NCI-H2081 treated with DMSO at 0.1 percent for 48 hours (cell line): ENCODE measurements at places on chromosomes 12 and 14.

- DNase-seq = no peak
Measured at GRCh38 chr12:45435945-45436710, 220.2 kb downstream of the ANO6 start.

- DNase-seq = no peak
Measured at GRCh38 chr12:39610436-39611025, 9.1 kb downstream of the ABCD2 start.

- DNase-seq = no peak
Measured at GRCh38 chr12:112179916-112180315, 54.6 kb downstream of the TRAFD1 start.

DNA sequence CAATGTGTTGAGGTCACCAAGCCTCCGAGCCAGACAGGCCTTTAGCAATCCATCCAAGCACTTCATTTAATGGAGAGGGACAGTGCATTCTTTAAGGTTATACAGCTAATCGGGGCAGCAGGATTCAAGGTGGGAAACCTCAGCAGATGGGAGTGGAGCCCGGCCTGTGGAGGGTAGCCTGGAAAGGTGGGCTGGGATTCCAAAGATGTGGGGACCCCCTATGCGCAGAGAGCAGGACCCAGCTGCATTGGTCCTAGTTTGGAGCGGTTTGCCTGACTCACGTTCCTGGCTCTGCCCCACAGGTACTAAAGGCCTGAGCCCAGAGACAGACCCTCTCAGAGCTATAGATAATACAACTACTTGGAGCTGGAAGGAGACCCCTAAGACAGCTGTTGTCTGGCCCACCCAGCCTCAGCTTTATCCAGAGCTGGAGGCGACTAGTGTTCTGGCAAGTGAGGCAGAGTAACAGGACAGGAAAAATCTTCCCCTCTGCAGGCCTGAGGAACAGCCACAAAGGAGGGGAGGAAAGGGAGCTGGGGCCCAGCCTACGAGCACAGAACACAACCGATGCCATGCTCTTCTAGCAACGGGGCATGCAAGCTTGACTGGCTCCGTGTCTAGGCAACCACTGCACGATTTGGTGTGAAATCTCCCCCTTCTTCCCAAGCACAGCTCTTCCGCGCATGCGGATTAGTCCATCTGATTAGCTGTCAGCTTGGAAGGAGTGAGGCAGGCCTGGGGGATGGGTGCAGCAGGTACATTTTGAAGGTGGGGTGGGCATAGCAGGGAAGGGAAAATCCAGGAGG is 1.1 kb upstream of the MYH7 start:
- DNase-seq = no peak

GRCh38 chr12:125300249-125300648 is 235.0 kb downstream of the AACS start:
- DNase-seq = no peak

- DNase-seq = no peak
Measured at GRCh38 chr12:42770261-42770660, 180.7 kb upstream of the PRICKLE1 start.

DNA sequence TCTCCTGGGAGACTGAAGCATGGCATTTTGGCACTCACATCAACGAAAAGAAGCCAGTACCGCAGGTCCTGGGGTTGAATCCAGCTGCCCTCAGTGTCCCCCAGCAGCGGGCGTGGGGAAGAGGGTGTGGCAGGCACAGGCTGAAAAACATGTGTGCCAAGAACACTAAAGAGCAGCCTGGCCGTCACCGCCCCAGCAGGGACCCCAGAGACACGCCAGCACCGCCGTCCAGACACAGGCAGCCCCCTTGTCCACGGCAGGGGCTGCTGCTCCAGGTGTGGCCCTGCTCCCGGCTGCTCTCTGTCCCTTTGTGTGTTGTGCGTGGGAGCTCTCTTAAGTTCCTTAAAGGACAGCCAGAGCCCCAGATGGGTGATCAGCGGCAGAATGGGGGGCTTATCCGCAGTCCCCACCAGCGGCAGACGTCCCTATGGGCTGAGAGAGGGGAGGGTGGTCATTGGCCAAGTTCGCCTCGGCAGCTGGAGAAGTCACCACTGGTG is 556 bp downstream of the PHETA1 start:
- DNase-seq = no peak

- DNase-seq = no peak
Measured at GRCh38 chr12:2833327-2833726, 1.5 kb downstream of the NRIP2 start.

GRCh38 chr12:9345171-9345570 is 137.0 kb upstream of the PZP start:
- no peak for DNase-seq

DNA sequence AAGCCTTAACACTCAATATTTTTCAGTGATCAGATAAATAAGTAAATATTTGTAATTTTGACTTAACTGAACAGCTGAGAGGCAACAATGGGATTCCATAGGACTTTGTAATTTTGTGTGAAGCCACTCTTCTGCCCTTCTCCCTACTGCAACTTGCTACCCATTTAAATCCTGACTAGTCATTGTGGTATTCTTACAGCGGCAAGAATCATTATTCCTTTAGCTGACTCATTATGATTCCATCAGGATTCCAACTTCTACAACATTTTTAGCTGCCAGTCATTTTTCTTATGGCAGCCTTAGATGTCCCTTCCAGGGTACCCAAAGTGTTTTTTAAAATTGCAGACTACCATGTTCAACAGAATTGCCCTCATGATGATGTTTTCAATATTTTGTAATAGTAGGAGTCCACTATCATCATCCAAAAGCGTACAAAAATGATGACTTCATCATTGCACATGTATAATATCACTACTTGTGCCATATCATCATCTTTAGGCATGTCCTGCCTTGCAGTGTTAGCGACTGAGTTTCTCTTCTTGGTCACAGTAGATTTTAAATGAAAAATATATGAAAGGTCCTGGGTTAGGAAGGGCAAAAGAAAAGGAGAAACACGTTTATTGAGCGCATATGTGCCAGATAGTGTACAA is 5.1 kb upstream of the MAGOHB start:
- no peak for DNase-seq

DNA sequence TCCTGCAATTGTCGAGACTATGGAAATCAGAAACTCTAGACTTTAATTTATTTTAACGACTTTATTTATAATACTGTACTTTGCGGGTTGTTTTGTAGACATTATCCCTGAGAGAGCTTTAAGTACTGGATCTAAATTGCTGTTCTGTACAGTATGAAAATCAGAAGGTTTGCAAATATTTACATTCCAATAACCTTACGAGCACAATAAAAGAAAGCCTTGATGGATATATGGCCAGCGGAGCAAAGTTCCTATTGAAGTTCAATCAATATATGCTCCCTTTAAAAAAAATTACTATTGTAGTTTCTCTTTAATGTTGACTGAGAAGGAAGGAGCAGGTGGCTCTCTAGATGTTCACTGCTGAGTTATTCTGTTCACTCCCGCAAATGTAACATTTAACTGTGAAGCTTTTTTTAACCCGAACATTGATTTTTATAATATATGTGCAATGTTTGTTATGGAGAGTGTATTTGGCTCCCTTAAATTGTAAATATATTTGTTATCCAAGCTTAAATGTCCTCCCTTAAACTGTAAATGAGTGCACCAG is 235.3 kb downstream of the PLCZ1 start:
- peak; percentile 99 for DNase-seq

DNA sequence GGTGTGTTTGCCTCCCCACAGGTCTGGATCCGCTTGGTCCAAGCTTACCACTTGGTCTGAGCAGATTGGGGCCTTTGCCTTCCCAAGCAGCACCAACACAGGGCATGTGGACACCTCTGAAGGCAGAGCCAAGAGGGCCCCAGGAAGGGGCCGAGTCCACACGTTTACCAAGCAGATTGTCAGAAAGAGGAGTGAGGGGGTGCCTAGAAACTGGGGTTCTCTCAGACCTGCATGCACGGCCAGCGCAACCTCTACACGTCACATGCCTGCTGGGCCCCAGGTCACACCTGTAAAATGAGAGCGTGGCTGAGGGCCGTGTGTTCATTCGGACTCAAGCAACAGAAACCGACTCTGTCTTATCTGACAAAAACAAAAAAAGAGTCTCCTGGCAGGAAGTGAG is 96.9 kb downstream of the PAPOLA start:
- no peak for DNase-seq

DNA sequence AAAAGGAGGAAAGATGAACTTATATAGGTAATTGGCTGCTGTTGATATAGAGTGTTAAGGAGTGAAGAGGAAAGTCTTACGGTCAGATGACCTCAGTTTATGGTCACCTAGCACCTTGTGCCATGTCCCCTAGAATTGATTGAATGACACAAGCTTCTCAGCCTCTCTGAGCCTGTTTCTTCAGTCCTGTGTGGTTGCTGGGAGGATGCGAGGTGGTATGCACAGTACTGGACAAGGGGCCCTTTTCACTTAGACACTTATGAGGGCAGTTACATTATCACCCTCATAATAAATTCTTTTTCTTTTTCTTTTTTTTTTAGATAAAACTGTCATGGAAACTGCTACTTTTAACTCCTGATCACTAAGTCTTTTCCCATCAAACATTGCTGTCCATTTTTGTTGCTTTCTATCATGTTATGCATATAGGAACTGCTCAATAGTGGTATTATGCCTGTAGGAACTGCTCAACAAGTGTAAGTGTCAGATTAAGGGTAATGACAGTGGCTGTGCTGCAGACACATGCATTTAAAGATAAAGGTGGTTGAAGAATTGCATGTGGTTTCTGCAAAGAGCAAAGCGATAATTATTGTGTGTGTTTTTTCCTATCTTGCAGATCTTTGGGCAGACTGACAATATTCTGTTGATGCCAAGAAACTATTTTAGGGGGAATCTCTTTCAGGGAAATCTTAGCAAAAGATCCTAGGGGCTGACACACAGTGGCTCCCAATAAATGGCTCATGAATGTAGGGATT is 11.6 kb downstream of the ANO6 start:
- DNase-seq = no peak

- no peak for DNase-seq
Measured at GRCh38 chr14:94816113-94816512, 46.2 kb upstream of the GSC start.

DNA sequence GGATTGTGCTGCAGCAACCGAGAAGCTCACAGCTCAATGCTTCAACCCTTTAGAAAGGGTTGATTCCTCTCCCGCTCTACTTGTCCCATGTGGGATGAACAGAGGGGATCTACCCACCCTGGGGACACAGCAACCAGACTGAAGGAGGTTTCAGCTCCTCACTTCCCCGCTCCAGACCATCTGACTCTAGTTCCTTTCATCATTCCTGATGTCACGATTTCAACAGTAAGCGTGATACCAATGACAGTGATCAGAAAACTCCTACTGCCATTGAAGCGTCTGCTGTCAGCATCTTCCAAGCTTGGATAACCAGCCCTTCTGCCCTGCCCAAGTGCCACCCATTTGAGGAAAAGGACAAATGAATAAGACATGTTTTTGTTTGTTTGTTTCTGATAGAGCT is 14.3 kb downstream of the SERPINA1 start:
- DNase-seq = no peak

GRCh38 chr12:106425061-106425702 is 67.6 kb downstream of the POLR3B start:
- DNase-seq = no peak

DNA sequence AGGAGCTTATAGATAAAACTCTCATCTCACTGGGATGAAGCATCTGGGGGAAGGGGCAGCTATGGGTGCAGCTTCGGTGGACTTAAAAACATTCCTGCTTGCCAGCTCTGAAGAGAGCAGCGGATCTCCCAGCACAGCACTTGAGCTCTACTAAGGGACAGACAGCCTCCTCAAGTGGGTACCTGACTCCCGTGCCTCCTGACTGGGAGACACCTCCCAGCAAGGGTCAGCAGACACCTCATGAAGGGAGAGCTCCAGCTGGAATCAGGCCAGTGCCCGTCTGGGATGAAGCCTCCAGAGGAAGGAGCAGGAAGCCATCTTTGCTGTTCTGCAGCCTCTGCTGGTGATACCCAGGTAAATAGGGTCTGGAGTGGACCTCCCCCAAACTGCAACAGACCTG is 345.2 kb upstream of the SYT1 start:
- DNase-seq = no peak

DNA sequence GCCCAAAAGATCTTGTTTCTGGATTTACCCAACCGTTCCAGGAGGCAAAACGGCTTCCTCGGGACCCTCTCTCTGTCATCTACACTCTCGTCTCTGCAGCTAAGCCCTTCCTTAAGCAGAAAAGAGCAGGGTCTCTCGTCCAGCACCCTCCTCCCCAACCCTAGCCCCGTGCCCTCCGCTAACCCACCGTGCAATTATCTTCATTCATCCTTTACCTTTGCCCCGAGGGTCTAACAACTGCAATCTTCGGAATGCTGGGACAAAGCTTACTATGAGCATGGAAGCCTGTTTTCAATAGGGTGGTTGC is 276 bp upstream of the BMAL2 start:
- DNase-seq = no peak

- DNase-seq = no peak
Measured at GRCh38 chr14:44914849-44915248, 46.9 kb downstream of the KLHL28 start.

DNA sequence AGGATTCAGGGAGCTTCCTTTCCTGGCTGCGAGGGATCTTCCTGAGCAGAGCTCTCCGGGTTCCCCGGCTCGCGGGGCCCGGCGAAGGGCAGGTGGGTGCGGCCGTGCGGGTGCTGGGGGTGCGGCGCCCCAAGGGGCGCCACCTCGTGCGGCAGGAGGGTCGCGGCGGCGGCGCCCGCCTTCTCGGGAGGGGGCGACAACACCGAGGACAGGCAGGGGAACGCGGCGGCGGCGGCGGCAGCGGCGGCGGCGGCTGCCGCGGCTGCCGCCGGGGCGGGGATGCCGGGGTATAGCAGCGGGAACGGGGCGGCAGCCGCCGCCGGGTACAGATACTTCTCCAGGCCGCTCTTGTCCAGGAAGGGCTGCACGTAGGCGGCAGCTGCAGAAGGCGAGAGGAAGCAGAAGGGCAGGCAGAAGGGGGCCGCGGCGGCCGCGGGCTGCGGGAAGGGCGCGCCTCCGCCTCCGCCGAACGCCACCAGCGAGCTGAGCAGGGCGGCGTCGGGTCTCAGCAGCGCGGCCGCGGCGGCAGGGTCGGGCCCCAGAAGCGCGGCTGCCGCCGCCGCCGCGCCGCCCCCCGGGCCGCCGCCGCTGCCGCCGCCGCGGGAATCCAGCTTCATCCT is 2.7 kb downstream of the BHLHE41 start:
- DNase-seq = no peak

- DNase-seq = no peak
Measured at GRCh38 chr12:128519426-128519825, 252.5 kb downstream of the TMEM132C start.

GRCh38 chr12:121003650-121004049 is 12.6 kb downstream of the C12orf43 start:
- no peak for DNase-seq

- no peak for DNase-seq
Measured at GRCh38 chr12:89069431-89069830, 282.9 kb downstream of the DUSP6 start.

GRCh38 chr12:90940872-90941499 is 14.0 kb downstream of the CCER1 start:
- DNase-seq = peak; percentile 8
